ENCODE measurements at places on chromosomes 3 and 15.

GRCh38 chr3:50287262-50287661, 5.0 kb downstream of the IFRD2 start:
- DNase-seq = no peak

DNA sequence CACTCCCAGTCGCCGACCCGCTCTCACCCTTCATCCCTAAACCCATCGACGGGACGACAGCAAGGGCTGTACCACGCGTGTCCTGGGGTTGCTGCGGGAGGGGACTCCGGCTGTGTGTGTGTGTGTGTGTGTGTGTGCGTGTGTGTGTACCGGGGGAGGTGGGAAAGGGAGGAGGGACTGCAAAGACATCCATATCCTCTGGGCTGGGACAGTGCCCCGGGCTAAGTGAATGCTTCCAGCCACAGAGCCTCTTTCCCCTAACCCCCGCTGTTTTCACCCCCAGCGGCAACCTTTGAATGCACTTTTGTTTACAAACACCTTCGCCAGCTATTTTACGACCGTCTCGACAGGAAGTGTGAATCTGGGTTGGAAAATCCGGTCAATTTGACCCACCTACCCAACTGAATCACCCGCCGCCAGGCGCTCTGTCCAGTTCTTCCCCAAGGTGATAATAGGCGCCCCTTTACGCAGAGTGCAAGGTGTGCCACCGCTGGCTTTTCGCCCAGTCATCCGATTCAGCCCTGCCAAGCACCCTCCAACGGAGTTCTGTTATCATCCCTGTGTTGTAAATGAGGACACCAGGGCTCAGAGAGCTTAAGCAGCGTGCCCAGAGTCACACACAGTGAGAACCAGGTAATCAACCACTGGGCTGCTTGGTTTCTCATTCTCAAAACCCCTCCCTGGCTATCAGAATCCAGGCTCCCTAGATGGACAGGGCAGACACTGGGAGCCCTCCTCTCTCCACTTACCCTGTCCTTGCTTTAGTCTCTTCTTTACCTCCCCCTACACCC, 739 bp upstream of the AMOTL2 start:
- no peak for DNase-seq

DNA sequence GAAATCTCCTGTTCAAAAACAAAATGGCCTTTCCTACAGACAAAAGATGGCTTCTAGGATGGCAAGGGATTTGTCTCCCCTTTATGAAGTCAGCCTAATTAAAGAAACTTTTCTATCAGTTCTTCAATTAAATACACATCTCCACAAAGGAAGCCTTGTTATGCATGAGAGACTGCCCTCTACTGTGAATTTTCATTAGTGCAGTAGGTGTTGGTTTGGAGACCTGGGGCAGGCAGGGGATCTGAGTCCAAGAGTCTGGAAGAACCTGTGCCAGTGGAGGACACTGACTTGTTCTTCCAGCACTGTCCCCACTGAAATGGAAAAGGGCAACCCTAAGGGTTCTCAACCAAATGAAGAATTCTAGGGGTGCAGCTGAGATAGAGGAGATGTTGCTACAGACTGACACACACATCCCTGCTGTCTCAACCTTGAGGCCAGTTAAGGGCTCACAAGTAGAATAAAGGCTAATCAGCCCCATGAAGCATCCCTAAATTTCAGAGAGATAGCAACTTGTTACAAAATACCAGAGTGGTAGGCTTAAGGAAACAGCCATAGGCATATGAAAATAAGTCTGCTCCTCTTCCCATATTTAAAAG, 174.0 kb upstream of the PRICKLE2 start:
- DNase-seq = no peak

DNA sequence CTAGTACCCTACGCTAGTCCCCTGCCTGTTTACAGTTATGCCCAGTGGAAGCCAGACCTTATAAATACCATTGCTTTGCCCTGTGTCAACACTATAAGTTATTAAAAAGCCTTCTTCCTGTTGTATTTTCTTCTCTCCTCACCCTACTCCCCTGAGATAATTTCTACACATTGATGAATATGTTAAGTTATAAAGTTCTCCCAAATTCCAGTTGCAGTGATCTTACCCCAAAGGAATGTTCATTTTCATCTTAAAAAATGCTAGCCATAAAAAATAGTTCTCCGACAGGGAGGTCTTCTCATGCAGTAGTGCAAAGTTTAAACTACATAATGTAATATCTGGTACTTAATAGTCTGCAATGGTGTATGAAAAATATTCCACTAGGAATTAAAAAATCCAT, 58.6 kb downstream of the MAP2K5 start:
- DNase-seq = no peak

DNA sequence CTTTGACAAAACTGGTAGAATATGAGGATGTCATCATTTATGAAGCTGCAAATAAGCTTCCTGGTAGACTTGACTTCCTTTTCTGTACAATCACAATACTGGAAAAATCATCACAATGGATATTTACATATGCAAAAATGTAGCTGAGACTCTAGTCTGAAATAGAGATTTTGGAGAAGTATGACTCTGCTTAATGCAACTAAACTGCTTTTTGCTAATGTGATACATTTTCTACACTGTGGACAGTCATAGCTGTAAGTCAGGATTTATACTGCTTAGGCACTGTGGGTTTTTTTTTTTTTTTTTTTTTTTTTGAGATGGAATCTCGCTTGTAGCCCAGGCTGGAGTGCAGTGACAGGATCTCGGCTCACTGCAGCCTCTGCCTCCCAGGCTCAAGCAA, 34.5 kb upstream of the ST3GAL6 start:
- DNase-seq = no peak

DNA sequence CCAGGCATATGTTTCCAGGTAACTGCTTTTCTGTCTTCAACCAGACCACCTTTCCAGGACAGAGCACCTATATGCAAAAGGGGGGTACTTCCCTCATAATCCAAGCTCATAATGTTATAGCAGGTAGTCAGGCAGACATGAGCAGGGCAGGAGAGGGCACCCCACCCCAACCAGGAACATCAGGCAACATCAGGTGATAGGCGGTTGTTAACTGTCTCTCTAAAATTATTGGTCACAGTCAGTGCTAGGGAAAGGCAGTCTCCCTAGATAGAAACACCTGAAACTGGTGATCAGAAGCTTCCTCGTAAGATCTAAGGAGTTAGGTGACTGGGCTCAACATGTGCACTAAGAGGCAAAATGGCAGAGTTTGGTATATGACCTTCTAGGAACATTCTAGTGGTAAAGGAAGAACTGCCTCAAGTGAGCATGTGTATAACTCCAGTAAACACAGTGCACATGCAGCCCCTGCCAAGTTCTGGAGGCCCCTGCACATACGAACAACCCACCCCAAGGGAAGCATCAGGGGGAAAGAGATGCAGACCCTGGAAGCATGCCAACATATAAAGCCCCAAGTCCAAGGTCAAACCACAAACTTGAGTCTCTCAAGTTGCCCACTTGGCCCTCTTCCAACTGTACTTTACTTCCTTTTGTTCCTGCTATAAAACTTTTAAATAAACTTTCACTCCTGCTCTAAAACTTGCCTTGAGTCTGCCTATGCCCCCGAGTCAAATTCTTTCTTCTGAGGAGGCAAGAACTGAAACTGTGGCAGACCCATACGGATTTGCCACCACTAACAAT, 270.9 kb downstream of the ULK4 start:
- DNase-seq = no peak

GRCh38 chr3:78830470-78830869, 937.3 kb downstream of the ROBO1 start:
- DNase-seq = no peak

DNA sequence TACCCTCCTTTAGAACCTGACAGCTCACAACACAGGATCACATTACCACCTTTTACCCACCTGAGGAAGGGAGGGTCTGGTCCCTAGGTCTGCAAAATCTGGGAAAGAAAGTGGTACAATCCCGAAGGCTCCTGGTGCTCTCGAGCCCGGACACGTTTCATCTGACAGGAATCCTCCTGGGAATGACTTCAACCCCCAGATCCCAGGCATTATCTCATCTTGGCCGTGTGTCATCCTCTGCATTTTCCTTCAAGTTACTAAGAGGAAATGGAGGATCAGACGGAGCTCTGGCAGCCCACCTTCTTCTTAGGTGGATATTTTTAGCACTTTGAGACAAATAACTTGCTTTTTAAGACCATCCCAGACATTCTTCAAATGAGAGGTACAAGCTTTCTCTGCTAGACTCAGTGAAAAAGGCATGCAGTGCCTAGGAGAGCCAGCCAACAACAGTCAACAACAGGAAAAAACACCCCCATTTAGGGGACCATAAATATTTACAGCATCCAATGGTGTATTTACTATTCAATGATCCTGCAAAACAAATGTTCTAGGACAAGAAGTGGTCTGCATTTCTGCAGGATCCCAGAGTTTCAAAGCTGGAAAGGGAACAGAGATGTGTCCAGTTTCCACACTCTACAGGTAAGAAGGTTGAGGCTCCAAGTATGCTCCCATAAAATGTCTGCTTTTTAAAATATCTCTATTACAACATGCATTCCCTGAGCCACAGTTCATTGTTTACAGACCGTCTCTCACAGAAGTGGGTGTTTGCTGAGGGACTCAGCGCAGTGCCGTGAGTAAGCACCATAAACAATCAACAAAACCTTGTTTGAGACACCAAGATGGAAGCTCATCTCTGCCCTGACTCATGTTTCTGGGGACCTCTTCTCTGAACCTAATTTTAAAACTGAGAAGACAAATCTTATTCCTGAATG, 38.3 kb upstream of the ARHGEF3 start:
- no peak for DNase-seq

DNA sequence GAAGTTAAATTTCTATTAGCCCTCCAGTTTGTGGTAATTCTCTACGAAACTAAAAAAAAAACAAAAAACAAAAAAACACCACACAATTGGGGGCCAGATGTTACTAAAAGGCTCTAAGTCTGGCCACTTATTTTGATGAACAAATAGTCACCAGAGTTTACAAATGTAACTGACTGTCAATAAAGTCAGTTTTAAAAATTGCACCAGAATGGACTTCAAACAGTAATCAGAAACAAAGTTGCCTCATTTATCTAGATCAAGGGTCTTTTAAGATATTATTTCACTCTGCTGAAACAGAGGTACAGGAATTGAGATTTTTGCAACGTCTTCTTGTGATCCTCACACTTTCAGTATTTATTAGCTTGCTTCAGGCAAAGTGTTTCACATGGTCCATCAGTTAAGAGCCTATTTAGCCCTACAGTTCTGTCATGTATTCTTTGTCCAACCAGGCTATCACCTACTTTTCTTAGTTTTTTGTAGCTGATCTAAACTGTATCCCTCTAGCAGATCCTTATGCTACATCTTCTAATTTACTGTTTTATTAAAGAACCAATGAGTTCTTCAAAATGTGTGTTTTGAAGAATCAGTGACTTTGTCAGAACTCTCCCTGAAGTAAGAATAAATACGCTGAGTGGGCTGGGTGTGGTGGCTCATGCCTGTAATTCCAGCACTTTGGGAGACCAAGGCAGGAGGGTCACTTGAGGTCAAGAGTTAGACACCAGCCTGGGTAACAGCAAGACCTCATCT, 74.7 kb downstream of the ANKRD28 start:
- DNase-seq = no peak

- DNase-seq = no peak
These were observed 595.2 kb upstream of the TBL1XR1 start for GRCh38 chr3:177792311-177793030.

DNA sequence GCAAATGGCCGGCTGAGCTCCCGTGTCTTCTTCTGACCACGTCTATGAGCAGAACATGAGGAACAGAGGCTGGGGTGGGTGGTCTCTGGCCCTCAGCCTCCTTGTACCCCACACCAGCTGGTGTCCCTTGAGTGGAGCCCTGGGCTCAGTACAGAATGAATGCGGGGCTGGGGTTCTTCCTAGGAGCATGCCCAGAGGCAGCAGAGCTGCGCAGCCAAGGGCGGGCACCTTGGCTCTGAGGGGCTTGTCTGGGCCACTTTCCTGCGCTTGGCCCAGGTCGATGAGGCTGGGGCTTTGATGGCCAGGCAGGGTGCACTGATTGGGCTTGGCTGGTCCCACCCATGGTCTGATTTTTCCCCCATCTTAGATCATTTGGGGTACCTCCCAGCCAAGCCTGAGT, 6.4 kb downstream of the SCN5A start:
- DNase-seq = no peak

DNA sequence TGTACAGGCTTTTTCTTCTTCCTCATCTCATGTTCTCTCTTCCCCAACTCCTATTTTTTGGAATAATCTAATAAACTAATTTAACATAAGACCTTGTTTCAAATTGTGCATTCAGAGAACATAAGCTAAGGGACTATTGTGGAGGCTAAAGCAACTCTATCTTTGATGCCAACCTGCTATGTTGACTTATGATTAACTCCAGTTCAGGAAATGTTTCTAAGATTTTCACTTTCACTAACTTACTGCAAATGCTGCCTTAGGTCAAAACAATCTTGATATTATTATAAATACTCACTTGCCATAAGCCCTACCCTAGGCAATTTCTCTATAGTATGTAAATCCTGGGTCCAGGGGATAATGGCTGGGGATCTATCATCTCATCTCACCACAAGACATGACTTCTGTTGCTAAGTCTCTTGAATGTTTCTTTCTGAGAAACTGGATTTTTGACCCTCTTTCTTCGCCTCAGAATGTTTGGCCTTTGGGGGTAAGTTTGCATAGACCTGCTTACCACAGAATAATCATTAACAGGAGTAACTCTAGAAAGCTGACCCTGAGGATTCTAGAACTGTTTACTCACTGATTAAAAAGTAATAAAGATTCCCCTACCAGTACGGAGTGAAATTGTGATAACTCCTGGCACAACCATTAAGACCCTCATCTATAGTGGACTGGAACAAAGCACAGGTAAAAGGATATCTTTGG, 768.1 kb downstream of the GBE1 start:
- no peak for DNase-seq

DNA sequence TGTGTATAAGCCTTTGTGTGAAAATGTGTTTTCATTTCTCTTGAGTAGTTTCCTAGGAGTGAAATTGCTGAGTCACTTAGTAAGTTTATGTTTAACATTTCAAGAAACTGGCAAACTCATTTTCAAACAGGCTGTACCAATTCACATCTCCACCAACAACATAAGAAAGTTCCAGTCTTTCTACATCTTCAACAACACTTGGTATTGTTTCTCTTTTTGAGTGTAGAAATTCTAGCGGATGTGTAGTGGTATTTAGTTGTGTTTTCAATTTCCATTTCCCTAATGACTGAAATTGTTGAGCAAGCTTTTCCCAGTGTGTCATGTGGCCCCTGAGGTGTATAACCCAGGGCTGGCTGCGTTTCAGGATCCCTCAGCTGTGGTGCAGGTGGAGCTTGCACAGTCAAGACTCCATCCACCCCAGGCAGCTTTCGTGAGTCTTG, 258.5 kb downstream of the PDCD6IP start:
- no peak for DNase-seq

- DNase-seq = no peak
These were observed 120.4 kb upstream of the OSBPL11 start for GRCh38 chr3:125715651-125716050.

Measured in stimulated activated CD8-positive, alpha-beta memory T cell treated with anti-CD3 and anti-CD28 coated beads, Interleukin-2, amount 100 ng/mL, for 1 hour (primary cell).